ENCODE measurements at places on chromosomes 2 and 18.
A peak's percentile ranks its signal among the peaks of the same experiment; 100 is the strongest.

- no peak for DNase-seq
These were observed 56.3 kb downstream of the TWIST2 start for GRCh38 chr2:238904177-238904576.

GRCh38 chr18:79552696-79553095 lies 126.9 kb upstream of the CTDP1 start:
- no peak for DNase-seq

DNA sequence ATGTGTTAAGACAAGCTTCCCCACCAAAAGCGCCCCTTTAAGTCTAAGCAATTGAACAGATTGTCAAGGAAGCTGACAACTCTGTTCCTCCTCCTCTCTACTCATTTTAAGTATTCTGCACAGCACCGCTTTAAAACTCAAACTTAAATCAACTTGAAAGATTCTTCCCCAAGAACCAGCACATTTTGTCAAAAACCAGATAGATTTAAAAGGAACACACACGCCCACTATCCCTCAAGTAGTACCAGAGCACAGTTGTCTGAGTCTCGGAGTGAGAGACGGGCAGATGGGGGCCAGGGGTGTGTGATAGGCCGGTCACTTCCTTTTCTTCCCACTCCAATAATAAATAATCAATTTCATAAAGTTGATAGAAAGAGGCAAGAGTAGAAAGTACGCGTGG lies 67.7 kb upstream of the POU3F3 start:
- no peak for DNase-seq

- peak; percentile 62 for DNase-seq
These were observed 68.9 kb downstream of the BIRC6 start for GRCh38 chr2:32425719-32426141.

DNA sequence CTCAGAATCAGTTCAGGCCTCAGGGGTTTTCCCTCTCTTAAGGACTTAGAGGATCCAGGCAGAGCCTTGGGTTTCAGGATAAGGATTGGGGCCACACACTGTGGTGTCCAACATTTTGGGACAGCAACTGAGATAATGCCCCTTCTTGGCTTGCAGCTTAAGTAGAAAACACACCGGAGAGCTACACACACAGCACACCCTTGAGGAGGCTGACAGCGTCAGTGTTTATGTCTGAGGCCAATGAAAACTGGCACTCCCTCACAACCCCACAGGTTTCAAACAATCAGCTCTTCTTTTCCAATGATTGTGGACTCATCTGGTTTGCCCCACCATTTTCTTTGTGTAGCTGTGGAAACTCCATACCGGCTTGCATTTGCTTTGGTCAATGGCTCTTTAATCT lies 257.7 kb downstream of the CDCA7 start:
- DNase-seq = no peak

DNA sequence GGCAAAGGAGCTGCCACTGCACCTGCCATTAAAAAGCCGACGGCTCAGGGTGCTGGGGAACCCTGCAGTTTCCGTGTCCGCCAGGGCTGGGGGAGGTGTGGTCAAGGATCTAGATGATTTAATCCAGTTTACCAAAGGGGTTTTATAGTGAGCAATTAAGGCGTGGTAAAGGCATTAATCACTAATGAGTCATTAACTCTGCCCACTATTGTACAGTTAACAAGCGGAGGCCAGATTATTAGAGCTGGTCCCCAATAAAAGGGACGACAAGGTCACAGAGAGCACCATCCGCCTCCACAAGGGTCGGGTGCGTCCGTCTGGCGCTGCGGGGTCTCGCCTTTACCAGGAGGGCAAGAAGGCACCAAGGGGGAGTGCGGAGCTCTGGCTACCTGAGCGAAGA lies 9.6 kb downstream of the RAX start:
- no peak for DNase-seq

- no peak for DNase-seq
These were observed 166.7 kb upstream of the DTNA start for GRCh38 chr18:34543356-34543755.

GRCh38 chr2:128867311-128867710 lies 548.6 kb upstream of the HS6ST1 start:
- DNase-seq = no peak

GRCh38 chr2:148602885-148603561 lies 41.5 kb upstream of the EPC2 start:
- no peak for DNase-seq

GRCh38 chr2:140586379-140586778 lies 1544.4 kb downstream of the LRP1B start:
- DNase-seq = no peak

- DNase-seq = no peak
These were observed 64.3 kb downstream of the EDAR start for GRCh38 chr2:108924580-108925251.

DNA sequence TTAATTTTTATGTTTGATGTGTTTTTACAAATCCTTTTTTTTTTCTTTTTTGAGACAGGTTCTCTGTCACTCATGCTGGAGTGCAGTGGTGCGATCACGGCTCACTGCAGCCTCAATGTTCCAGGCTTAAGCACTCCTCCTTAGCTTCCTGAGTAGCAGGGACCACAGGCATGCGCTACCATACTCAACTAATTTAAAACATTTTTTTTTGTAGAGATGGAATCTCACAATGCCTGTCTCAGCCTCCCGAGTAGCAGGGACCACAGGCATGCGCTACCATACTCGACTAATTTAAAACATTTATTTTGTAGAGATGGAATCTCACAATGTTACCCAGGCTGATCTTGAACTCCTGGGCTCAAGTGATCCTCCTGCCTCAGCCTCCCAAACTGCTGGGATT lies 3.2 kb downstream of the NOTO start:
- peak; percentile 23 for DNase-seq

- DNase-seq = no peak
These were observed 20.5 kb downstream of the GPR35 start for GRCh38 chr2:240645801-240646175.

DNA sequence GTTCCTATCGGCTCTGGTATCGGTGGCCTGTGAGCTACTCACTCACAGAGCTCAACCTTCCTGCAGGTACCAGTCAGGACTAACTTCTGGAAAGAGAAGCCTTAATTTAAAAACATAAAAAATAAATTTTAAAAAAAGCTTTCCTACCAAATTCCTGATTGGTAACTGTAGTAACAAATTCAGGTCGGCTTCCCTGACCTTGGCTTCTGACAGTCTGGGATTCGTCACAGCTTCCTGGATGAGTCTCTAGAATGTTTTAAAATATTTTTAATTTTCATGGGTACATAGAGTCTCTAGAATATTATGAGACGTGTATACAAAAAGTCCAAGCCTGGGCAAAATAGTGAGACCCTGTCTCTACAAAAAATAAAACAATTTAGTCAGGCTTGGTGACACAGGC lies 45.0 kb upstream of the MTCL1 start:
- DNase-seq = no peak

- DNase-seq = peak; percentile 19
These were observed 52.3 kb downstream of the HIBCH start for GRCh38 chr2:190267302-190267701.

- no peak for DNase-seq
These were observed 34.6 kb upstream of the TACR1 start for GRCh38 chr2:75233965-75234364.

DNA sequence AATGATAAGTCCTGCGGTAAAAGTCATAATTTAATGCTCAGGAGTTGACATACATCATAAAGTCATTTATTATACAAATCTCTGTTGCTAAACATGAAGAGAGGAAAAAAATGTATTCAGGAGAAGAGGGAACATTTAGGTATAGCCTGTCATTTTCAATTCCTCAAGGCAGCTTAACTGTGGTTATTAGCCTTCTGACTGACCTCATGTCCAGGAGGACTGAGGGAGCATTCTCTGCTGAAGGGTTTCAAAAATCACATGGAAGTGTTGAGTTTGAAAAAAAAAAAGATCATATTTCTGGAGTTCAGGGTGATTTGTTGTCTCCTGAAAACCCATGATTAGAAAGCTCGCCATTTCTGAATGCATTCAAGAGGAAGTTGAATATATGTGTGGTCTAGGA lies 1371.1 kb upstream of the LRRTM1 start:
- DNase-seq = no peak

DNA sequence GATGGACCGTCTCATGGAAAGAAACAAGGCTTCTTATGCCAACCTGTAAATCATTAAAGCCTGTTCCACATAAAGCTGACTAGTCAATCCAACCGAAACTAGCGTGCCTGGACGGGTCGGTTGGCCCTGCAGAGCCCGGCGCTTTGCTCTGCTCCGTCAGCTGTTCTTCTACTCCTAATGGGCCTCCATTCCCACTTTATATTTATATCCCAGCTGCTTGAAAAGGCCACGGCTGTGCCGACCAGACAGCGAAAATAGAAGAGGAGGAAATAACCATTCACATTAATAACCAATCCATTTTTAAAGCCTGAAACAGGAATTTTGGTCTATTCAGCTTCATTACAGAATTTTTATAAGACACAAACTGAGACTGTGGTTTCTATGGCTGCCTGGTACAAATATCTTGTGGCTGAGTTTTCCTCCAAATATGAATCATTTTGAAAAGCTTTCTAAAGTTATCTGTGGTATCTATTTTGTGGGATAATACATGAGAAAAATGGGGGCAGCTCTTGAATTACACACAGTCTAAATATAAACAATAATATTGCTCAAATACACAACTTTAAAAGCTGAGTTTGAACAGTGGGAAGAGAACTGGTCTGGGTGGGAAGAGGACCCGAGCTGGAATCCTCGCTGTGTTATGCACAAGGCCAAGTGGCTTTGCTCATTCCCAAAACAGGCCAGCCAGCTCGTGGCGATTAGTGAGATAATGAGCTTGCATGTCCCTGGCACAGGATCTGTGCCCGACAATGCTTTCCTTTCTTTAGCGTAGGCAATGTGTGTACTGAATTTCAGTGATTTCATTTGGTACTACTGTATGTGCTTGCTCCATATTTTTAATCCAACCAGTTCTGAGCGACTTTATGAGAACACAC lies 10.5 kb upstream of the FAM124B start:
- DNase-seq = peak; percentile 75

DNA sequence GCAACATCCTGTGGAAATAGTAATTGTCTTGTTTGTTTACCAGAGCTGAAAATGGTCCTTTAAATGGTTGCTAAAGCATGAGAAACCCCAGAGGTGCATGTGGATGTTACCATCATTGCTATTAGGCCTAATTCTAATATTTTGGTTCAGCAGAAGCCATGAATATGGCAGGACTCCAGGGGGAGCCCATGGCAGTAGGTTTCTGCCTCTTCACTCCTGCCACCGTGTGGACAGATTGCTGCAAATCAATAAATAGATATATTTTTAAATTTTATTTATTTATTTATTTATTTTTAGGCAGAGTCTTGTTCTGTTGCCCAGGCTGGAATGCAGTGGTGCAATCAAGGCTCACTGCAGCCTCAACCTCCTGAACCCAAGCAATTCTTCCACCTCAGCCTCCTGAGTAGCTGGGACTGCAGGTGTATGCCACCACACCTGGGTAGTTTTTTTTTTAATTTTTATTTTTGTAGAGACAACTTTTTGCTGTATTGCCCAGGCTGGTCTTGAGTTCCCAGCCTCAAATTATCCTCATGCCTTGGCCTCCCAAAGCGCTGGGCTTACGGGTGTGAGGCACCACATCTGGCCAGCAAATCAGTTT lies 54.9 kb upstream of the CAPN13 start:
- peak; percentile 9 for DNase-seq

DNA sequence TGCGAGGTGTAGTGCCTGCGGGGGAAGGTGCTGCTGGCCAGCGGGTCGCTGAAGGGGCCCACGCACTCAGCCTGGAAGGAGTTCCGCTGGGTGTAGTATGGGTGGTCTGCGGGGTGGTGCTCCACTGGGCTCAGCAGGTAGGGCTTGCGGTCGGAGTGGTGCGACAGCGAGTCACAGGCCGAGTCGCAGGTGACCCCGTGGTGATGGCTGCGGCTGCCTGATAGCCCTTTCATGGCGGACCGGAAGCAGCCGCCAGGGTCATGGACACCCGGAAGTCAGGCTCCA lies 429.8 kb downstream of the TGIF1 start:
- DNase-seq = no peak

- no peak for DNase-seq
These were observed 168.8 kb downstream of the SEPTIN10 start for GRCh38 chr2:109444916-109445315.
